ENCODE measurements at places on chromosomes 7 and 10.

DNA sequence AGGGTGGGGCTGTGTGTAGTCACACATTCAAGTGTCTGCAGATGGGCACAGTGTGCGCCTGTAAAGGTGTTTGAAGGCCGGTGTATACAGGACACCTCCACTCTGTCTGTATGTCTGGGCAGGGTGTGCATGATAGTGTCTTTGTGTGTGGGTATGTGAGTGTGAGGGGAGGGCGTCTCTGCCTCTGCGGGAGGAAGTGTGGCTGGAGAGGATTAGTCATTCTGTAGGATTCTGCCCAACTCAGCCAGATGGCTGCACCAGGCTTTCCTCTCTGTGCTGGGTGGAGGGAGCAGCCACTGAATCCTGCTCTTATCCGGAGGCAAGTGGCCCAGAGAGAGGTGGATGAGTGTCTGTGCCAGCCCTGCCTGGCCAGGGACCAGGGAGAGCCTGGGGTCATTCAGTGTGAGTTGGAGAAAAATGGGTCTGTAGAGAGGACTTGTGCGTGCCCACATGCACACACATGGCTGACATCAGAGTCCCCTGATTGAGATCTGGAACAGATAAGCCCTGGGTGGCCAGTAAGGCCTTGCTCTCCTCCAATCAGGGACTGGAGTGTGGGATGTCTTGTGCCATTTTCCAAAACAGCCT lies 1.7 kb downstream of the SFXN3 start:
- peak; percentile 63 for DNase-seq

GRCh38 chr10:28925121-28925663 lies 247.9 kb downstream of the BAMBI start:
- no peak for DNase-seq

- no peak for DNase-seq
Observed at GRCh38 chr7:42105554-42106358, 131.3 kb downstream of the GLI3 start.

DNA sequence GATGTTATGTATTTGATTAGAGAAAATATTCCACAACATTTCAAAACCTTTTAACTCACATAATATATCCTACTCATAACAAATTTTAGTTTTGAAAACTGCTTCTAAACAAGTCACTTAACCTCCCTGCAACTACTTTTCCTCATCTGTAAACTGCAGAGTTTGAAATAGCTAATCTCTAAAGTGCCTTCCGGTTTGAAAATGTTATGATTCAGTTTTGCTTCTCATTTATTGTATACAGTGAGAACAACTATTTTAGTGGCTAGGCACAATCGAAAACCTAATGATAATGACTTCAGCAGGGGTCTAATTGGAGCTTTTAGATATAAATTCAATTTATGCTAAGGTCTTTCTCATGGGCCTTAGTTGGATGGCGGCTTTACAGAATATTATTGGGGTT lies 30.7 kb upstream of the TEX47 start:
- DNase-seq: no peak

DNA sequence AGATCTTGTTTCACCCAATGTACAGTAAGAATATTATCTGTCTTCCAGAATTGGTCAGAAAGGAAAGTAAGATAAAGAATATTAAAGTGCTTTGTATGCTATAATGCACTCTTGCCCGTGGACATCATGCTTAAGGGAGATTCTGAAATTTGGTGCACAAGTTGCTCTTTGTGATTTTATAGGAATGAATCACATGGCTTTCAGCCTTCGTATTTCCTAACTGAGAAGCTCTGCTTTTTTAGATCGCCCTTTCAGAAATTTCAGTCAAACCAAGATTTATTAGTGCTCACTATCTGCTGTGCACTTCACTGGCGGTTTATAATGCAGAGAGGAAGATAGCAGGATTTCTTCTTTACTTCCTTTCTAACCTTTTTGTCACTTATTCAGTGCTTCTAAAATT lies 1248.5 kb upstream of the LRRN3 start:
- DNase-seq: no peak

- DNase-seq: no peak
Observed at GRCh38 chr10:78566284-78567111, 502.3 kb upstream of the ZMIZ1 start.

DNA sequence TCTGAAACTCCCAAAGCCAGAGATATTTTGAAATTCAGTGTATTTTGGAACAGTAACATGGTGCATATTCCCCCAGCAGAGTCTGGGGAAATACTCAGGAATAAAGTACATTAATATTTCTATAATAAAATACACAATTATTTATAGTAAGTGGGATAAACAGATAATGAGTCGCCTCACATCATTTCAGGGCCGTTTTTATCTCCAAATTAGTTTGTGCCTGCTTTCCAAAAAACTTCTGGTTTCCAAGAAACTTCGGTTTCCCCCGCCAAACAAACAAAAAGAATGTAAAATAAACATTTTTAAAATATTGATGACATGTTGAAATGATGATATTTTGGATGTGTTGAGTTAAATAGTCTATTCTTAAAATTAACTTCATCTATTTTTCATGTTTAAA lies 48.2 kb downstream of the AFAP1L2 start:
- no peak for DNase-seq

DNA sequence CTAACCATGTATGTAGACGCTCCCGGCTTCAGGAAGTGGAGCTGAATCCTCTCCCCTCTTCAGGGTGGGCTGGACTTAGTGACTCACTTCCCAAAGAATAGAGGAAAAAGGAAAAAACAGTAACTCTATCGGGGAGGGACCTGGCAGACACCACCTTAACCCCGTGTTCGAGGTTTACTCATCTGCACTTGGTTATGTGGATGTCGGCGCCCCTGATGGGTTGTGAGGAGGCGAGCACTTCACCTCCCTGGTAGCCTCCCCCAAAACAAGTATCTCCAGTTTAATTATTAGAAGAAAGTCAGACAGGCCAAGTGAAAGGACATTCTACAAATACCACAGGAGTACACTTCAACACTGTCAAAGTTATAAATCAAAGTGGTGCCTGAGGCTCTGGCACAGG lies 559.7 kb downstream of the TCERG1L start:
- no peak for DNase-seq

DNA sequence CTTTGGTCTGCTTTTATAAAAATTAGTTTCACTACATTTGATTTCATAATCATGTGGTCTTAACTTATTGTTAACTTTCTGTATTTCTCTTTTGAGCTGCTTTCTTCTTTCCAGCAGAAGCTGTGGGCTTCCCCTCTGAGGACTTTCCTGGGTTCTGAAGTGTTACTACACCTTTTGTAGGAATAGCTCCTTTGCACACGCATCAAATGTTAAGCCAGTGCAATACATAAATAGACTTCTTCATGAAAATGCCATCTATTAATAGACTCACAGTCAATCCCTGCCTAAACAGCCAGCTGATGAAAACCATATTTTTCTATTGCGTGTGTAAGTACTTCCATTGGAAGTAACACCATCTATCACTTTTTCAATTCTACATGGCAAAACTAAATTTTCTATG lies 1.5 kb downstream of the ABCB4 start:
- DNase-seq: no peak

- peak; percentile 67 for DNase-seq
Observed at GRCh38 chr7:41696323-41696916, 6.5 kb downstream of the INHBA start.

- DNase-seq: peak; percentile 65
Observed at GRCh38 chr7:128830231-128831177, at the start of gene FLNC. TSS of gene FLNC (plus strand) at chr7:128830406. CDS start at chr7:128830638, 232 bp downstream.

- peak; percentile 70 for DNase-seq
Observed at GRCh38 chr7:26490640-26491624, 199.3 kb downstream of the SNX10 start.

DNA sequence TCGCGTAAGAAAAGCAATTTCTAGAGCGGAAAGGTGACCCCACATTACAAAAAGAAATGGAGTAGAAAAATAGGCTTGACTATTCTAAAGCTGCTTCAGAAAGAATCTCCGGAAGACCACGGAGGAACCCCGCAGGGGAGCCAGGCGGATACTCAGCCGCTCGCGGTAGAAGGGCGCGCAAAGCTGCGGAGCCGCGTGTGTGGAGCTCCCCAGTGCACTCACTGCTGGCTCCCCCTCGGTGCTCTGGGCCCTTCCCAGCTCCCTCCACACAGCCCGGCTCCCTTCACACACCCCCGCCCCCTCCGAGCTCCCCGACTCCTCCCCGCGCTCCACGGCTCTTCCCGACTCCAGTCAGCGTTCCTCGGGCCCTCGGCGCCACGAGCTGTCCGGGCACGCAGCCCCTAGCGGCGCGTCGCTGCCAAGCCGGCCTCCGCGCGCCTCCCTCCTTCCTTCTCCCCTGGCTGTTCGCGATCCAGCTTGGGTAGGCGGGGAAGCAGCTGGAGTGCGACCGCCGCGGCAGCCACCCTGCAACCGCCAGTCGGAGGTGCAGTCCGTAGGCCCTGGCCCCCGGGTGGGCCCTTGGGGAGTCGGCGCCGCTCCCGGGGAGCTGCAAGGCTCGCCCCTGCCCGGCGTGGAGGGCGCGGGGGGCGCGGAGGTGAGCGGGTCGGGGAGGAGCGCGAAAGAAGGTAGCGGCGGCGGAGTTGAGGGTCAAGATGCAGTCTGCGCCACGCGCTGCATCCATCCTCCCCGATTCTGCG lies at the start of gene STEAP2:
TSS of gene STEAP2 (plus strand) at position 350 of the 758 bp plus-strand sequence. CDS start 13,343 bp downstream, outside the sequence.
- peak; percentile 91 for DNase-seq

- DNase-seq: no peak
Observed at GRCh38 chr7:131497454-131497853, 59.0 kb downstream of the PODXL start.

DNA sequence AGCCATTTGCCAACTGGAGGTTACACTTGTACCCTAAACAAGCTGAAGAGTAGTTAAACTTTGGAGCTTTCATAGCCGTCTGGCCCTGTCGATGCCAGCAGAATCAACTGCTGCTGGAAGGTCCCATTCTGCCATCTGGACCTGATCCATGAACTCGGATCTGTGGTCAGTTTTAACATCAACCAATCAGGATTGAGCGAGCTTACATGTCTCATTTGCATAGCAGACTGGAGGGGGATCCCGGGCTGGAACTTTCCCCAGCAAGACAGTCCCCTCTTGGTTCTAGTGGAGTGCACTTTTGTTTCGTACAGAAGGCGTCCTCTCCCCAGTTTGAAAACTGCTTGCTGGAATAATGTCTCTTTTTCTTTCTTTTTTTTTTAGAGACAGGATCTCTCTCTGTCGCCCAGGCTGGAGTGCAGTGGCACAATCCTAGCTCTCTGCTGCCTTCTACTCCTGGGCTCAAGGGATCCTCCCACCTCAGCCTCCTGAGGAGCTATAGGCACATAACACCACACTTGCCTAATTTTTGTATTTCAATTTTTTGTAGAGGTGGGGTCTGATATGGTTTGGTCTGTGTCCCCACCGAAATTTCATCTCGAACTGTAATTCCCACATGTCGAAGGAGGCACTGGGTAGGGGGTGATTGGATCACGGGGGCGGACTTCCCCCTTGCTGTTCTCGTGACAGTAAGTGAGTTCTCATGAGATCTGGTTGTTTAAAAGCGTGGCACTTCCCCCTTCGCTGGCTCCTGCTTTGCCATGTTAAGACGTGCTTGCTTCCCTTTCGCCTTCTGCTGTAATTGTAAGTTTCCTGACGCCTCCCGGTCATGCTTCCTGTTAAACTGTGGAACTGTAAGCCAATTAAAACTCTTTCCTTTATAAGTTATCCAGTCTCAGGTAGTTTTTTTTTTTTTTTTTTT lies 42.8 kb upstream of the SEPHS1 start:
- DNase-seq: no peak

GRCh38 chr7:24325708-24326107 lies 41.7 kb downstream of the NPY start:
- no peak for DNase-seq
